Right hindlimb (tissue), 1 donor: ENCODE measurements at places on chromosomes 12 and 14.

GRCh38 chr12:70508178-70508577 lies 129.1 kb downstream of the PTPRB start:
- DNase-seq = no peak

GRCh38 chr12:57055824-57056223 lies 5.9 kb upstream of the MYO1A start:
- DNase-seq = no peak

- peak; percentile 51 for DNase-seq
These were observed 51.8 kb downstream of the PPP2R5C start for GRCh38 chr14:101813171-101813759.

- no peak for DNase-seq
These were observed 51.6 kb downstream of the PLEKHG3 start for GRCh38 chr14:64755781-64756221.

DNA sequence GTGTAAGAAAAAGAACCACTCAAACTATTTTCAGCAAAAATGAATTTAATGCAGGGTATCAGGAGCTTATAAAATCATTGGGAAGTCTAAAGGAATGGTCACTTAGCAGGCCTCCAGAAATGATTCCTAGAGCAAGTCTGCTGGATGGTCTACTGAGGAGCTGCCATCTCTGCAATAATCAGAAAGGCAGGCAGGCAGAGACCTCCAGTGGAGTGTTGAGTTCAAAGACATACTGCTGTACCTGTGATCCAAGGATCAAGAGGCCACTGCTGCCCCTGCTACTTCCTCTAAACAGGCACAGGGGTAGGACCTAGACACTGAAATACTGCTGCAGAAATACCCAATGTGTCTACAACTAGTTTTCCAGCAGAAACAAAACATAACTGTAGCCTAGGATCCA lies 14.5 kb upstream of the KICS2 start:
- no peak for DNase-seq

DNA sequence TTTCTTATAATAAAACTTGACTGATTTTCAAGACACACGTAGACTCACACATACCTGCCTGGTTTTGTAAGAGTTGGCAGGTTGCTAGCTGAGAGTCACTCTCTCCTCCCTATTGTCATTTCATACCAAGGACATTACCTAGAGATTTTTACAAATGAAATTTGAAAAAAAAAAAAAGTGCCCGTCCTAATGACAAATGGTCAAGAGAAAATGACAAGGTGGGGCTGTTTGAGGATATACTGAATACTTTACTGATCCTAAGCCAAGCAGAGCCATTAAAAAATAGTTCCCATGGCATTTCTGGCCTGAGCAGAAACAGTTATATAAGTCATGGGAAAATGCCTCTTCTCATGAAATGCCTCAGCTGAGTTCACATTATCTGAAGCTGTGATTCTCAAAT lies 150.2 kb downstream of the DYRK2 start:
- DNase-seq = no peak

- no peak for DNase-seq
These were observed 220.3 kb downstream of the KTN1 start for GRCh38 chr14:55800156-55800785.

GRCh38 chr12:79121486-79121885 lies 256.9 kb downstream of the SYT1 start:
- no peak for DNase-seq

- no peak for DNase-seq
These were observed 13.6 kb downstream of the MED13L start for GRCh38 chr12:116263844-116264243.

DNA sequence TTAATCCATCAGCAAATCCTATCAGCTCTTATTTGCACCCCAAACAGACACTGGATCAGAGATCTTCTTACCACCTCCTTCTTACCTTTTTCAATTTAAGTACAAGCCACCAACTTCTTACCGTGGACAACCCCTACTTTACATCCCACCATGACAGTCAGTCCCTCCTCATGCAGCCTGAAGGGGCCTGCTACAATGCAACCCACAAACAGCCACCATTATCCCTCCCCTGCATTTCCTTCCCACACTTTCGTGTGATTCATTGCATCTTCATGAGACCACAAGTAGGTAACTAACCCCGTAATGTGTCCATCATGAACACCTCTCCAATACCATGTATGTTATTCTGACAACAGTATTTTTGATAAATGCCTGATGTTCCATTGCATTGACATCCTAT lies 108.6 kb downstream of the BCL11B start:
- DNase-seq = no peak

DNA sequence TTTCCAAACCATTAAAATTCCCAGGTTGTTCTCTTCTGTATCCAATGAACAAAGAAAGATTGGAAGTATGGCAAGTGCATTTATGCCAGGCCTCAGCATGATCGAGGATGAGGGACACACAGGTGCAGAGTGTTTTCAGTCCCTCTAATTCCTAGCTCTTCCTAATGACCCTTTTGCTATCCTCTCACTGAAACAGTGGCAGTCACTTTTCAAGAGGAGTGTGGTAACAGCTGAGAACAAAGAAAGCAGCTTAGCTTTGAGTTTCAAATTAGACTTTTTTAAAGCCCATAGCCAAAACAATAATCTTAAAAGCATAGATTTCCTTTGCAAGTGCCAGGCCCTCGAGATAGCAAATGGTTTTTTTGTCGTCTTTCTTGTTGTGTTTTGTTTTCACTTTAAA lies 110.8 kb downstream of the KCNH5 start:
- DNase-seq = no peak

DNA sequence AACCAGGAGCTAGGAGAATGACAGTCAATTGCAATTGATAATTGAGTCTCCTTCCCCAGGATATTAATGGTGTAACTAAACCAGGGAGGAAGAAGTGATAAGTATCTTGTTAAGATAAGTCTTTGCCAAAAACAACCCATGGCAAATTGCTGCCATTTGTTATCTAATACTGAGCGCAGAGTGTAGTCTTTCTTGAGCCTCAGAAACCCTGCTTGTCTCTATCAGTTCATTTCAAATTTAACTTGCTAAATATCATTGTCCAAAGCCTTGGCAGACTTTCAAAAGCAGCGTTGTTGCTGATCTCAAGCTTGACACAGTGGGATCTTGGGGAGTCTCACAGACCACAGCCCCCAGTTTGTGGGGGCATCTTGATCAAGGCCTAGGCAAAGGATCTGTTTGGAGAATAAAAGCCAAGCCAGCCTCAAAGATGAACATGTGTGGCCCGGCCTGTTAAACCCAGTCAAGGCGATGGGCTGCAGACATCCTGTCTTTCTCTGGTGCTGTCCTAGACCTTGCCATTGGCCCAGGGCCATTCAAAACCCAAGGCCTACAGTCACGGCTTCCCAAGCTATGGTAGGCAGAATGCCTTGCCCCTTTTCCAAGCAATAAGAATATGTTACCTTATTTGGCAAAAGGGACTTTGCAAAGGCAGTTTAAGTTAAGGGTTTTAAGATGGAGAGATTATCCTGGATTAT lies 164.2 kb downstream of the CHST11 start:
- DNase-seq = no peak

DNA sequence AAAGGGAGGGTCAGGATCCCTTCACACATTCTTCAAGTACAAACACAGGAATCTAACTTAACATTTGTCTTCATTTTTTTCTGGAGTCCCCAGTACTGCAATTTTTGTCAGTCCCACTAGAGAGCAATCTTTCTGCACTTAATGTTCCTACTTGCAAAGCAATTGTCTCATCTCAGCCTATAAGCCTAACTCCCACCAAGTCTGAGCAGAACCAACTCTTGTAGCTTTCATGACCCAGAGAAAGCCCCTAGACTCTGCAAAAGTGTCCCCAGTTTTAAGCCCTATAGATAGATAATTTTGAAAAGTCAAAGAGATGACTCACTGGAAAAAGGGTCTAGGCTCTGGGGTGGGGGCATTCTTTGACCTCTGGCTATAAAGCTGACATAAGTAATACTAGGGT lies 1.8 kb upstream of the ZBTB39 start:
- DNase-seq = no peak

DNA sequence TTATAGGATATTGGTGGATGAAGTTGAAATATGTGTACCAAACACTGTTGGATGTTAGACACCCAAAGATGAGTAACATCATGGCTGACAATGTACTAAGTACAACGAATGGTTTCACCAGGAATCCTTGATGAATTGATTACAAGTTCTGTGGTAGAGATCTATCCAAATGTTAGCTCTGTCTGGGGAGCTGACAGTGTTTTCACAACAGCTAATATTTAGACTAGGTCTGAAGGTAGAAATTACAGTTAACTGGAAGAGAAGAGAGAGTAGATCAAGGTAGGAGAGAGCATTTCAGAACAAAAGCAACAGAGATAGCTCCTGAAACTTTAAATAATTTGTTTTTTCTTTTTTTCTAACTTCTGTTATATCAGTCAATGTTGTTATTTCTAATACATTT lies 44.9 kb downstream of the DERA start:
- no peak for DNase-seq

DNA sequence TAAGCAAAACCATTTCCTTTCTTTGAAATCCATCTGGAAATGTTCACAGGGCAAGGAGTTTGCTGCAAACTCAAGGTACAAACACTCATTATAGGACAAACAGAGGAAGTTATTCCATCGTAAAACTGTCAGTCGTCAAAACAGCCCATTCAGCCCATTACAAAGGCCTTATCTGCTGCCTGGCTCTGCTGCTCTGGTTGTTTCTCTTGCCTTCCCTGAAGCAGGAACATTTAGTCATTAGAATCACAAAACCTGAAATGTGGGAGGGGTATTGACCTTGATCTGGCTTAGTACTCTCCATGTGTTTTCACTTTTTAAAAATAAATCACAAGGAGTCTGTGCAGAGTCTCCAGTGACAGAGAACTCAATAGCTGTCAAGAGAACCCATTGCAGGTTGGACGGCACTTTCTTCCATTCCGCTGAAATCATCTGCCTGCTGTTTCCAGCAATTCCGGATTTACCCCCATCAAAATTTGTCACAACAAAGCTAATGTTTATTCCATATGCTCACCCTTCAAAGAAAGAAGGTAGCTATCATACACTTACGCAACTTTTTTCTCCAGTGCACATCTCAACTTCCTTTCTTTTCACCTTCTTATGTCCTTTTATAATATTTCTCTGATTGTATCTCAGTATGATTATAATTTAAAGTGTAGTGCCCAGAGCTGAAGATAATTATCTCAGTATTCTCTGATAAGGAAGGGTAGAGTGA lies 24.6 kb upstream of the ITPR2 start:
- DNase-seq = no peak

DNA sequence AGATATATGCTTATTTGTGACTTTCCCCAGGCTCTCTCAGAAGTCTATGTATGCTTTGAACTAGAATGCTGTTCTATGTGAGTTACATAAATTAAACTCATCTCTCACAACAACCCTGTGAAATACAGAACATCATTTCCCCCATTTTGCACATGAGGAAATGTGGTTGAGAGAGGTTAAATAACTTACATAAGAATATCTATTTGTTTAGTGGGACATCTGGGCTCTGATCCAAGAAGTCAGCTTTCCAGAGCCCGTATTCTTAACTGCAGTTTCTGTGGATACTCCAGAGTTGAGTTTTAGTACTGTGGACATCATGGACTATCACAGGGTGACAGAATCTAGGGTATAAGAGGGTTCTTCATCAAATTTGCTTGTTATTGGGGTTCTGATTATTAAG lies 242.5 kb upstream of the ARHGAP5 start:
- no peak for DNase-seq

DNA sequence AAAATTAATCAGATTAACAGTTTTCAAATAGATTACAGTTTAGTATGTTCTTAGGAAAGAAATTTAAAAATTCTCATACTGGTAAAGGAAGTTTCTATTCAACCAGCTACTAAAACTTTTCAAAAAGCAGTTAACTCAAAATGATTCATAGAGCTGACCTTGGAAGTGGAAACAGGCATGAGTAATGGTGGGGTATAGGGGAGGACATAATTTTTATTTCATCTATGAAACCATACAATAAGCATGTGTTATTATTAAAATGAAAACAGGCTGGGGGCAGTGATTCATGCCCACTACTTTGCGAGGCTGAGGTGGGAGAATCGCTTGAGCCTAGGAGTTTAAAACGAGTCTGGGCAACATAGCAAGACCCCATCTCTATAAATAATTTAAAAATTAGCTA lies 73.0 kb downstream of the DNAI7 start:
- DNase-seq = no peak

DNA sequence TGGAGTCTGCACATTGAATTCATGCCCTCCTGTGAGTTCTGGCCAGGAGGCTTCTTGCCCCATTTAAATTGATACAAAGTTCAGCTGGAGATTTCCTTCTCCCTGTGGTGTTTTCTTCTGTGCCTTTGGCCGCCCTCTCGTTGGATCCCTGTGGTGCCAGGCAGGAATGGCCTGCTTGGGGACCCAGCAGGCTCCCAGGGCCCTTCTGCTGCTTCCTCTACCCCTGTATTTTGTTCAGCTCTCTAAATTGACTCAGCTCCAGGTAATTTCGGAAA lies 197.2 kb downstream of the FOXA1 start:
- no peak for DNase-seq

DNA sequence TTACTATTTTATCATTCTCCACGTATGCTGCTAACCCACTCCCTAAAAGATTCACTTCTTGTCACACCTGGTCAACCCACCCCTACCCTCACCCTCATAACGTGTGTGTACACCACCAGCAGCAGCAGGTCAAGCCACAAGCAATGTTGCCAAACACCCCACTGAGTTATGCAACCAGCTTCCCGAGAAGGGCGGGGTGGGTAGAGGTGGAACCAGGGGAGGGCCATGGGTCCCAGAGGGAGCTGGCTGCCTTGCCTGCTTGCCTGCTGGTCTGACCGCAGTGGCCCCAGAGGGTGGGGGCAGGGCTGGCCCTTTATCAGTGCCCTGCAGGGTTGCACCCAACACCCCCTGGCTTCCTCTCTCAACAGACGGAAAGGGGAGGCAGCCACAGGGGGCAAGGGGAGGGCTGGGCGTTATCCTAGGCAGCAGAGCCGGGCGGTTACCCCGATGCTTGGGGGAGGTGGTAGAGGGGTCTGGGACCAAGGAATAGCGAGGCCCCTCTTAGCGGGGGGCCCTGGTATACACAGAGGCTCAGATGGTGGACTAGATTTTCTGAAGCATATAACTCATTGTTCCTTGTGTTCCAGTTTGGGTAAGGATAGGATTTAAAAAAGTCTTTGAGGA lies 3.5 kb upstream of the NFE2 start:
- DNase-seq = peak; percentile 37

- DNase-seq = no peak
These were observed 84.9 kb downstream of the ASCL4 start for GRCh38 chr12:107859367-107859766.

- DNase-seq = no peak
These were observed 75.6 kb upstream of the HECTD1 start for GRCh38 chr14:31283153-31283552.

GRCh38 chr12:107377596-107378385 lies 284.4 kb upstream of the CRY1 start:
- DNase-seq = no peak

- DNase-seq = no peak
These were observed 1472.5 kb upstream of the SEL1L start for GRCh38 chr14:83006121-83006670.

GRCh38 chr14:86050757-86051156 lies 520.8 kb downstream of the FLRT2 start:
- no peak for DNase-seq

DNA sequence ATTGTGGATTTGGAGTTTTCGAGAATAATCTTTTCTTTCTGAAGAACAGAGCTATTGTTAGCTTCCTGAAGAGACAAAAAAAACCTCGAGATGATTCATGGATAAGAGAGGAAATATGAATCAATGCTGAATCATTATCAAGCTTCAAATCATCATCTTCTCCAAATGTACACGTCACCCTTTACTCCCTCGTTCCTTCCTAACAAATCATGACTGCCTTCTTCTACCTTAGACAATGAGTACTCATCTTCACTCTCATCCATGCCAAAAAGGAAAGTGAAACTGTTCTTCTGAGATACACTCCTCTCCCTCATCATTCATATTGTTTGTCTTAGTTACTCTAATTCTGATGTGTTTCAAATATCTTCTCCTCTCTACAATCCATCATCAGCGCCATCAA lies 1115.8 kb upstream of the ATXN7L3B start:
- no peak for DNase-seq
